Dermis microvascular lymphatic vessel endothelial cell (primary cell): ENCODE measurements at places on chromosomes 6 and 20.

DNA sequence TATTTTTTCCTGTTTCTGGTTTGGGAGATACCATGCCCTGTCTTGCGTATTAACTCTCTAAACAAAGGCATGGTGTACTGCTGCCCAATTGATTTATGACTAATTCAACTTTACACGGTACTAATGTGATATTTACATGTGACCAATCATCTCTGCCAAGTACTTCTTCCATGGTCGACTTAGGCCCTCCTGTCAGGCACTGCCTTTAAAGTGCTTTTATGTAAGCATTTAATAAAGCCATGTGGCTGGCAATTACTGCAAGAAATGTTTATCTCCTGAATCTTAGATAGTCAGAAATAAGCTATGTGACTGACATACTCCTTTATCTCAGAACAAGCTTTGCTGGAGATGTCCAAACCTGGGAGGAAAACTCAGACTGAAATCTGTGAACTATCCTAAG, 323.4 kb downstream of the BTBD3 start:
- DNase-seq = no peak

DNA sequence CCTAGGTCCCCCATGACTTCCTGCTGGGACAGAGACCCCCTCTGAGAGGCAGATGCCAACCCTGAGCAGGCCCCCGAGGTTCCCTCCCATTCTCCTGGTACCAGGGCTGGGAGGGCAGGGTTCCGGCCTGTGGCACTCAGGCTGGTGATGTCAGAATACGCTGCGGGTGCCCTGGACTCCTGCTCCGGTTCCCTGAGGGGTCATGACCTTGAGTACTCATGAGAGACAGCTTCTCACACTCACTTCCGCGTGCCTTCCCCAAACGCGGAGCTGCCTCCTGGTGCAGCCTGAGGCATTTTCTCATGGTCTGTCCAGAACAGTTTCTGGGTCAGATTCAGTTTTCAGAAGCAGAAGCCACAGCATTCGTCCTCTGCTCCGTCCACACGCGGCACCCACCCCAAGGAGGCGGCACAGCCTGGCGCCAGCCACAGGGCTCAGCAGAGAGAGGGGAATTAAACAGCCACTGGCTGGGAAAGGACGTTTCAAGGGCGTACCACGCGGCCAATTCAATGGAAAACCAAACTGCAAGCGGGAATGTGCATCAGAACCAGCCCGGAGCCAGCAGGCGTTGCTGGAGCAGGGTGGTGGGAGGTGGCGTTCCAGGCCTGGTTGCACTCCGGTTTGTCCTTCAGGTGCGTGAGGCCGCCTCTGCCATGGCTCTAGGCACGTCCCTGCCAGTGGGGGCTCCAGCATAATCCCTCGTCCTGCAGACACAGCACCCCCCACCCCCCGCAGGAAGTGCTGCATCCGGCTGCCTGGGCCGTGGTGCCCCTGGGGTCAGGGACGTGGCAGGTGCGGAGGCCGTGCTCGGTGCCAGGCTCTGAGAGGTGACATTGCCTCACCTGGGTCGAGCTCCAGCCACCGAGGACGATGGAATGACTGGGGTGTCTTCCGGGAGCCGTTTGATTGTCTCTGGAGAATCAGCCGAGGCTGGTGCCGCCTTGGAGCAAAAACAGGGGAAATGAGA, 58.3 kb upstream of the BHLHE23 start:
- DNase-seq = no peak

- no peak for DNase-seq
Observed at GRCh38 chr20:44756011-44756688, 10.5 kb downstream of the KCNK15 start.

DNA sequence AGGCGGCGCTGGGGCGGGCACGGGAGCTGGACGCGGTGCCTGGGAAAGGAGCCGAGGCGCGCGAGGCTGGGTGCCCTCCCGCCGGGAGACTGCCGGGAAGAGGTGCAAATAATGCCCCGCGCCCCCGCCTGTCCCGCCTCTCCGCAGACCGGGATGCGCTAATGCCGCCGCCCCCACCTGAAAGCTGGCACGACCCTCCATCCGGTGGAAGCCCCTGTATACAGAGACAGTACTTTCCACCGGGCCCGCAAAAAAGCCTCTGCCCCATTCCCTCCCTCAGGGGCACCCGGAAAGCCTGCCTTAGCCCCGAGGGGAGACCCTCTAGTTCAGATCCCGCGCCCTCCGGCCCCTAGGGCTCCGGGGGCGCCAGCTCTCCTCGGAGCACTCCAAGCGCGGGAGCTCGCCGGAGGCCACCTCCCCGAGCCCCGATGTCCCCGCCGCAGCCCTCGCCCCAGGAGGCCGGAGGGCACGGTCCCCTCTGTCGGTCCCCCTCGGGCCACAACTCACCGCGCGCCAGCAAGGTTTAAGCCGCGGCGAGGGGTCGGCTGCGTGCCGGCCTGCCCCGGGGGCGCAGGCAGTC, 1.2 kb downstream of the GRM4 start:
- DNase-seq = no peak

GRCh38 chr6:18062733-18063132, 59.7 kb downstream of the NHLRC1 start:
- no peak for DNase-seq

- DNase-seq = no peak
Observed at GRCh38 chr6:43478008-43478372, 620 bp downstream of the TJAP1 start.

DNA sequence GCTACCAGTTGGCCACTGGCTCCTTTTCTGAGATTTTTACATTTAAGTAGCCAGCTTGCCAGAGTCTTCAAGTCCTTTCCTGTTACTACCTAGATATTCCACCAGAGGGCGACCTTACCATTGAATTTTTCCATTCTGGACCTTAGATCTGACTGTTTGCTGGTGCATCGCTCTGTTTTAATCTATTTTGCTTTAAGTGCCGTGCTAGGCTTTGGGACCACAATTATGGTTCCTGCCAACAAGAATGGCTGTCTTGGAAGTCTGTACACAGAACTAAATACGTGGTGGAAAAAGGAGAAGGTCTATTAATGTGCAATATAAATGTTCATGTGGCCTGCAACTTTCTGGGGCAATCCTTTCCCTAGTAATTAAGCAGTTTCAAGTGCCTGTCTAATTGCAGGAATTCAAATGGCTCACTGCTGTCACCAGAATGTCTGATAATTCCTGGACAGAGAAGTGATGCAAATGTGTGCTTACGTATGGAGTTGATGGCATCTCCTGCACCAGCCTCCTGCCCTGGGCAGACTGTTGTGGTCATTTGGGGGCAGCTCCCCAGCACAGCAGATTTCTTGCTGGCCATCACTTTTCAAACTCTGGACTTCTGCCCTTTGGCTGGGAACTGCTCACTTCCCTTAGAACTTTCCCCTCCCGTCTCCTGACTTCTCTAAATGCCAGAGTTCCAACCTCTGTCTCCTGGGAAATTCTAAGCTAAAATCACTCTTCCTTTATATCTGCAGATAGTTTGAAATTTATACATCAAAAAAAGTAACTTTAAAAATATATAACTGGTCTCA, 5.6 kb upstream of the HLA-DOA start:
- peak; percentile 78 for DNase-seq

GRCh38 chr6:22789315-22789714, 219.9 kb downstream of the HDGFL1 start:
- DNase-seq = no peak

GRCh38 chr6:4396044-4396443, 260.7 kb upstream of the ECI2 start:
- no peak for DNase-seq

DNA sequence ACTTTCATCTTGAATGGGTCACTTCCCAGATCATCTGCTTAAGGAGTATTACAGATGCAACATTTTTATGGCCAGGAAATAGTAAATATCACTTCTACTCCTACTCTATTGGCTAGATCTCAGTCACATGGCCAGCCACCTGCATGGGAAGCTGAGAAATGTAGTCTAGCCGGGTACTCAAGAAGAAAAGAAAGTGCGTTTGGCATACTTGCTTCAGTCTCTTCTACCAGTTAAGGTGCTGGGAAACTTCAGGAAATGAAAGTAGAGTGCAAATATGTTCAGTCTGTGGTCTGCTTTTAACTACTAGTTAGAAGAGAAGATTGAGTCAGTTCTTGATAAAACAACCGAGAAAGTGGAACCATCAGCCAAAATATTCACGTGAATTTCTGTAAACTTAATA, 129.2 kb downstream of the PDSS2 start:
- no peak for DNase-seq

- DNase-seq = no peak
Observed at GRCh38 chr6:38271081-38271480, 368.6 kb downstream of the BTBD9 start.

- no peak for DNase-seq
Observed at GRCh38 chr6:124494956-124495664, 467.1 kb upstream of the RNF217 start.

GRCh38 chr20:24672181-24672880, 202.9 kb downstream of the SYNDIG1 start:
- no peak for DNase-seq

DNA sequence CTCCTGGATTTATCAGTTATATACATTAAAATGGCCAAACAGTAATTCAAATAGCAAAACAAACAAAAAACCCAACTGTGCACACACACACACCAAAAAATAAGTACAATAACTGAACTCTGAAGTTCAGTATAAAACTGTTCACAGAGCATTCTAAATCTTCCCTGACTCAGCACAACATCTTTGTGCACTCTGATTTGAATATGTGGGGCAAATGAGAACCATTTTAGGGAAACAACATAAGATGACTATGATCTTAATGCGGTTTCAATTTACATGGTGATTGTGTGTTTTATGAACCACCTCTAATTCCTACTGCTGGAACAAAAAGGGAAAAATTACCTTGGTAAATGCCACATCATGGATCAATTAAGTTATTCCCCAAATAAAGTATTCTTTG, 41.7 kb downstream of the PLAGL1 start:
- no peak for DNase-seq

GRCh38 chr6:136803608-136804007, 11.3 kb upstream of the MAP3K5 start:
- no peak for DNase-seq
